ENCODE measurements at places on chromosomes 2 and 18.

DNA sequence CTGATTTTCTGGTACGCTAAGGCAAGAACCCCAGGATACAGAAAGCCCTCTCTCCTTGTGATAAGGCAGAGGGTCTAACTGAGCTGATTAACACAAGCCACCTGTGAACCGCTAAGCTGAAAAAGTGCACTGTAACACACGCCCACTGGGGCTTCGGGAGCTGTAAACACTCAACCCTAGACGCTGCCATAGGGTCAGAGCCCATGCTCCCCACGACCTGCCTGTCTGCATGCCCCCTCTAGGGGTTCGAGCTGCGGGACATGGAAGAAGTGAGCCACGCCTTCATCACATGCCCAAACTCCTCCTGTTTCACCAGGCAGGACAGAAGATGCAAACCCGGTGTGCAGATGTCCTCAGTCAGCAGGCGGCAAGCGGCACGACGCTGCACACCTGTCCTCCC is 173.9 kb upstream of the RAB12 start:
- DNase-seq = no peak

GRCh38 chr2:219803294-219803693 is 175.9 kb downstream of the SLC4A3 start:
- no peak for DNase-seq

- DNase-seq = no peak
Measured at GRCh38 chr18:47908592-47908991, 21.9 kb downstream of the SMAD2 start.

DNA sequence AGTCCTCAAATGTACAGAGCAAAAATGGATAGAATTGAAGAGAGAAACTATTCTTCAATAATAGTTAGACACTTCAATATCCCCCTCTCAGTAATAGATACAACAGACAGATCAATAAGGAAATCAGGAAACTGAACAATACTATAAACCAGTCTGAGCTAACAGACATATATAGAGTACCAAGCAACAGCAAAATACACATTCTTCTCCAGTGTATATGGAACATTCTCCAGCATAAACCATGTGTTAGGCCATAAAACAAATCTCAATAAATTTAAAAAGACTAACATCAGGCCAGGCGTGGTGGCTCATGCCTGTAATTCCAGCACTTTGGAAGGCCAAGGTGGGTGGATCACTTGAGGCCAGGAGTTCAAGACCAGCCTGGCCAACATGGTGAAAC is 43.7 kb upstream of the AMMECR1L start:
- no peak for DNase-seq

DNA sequence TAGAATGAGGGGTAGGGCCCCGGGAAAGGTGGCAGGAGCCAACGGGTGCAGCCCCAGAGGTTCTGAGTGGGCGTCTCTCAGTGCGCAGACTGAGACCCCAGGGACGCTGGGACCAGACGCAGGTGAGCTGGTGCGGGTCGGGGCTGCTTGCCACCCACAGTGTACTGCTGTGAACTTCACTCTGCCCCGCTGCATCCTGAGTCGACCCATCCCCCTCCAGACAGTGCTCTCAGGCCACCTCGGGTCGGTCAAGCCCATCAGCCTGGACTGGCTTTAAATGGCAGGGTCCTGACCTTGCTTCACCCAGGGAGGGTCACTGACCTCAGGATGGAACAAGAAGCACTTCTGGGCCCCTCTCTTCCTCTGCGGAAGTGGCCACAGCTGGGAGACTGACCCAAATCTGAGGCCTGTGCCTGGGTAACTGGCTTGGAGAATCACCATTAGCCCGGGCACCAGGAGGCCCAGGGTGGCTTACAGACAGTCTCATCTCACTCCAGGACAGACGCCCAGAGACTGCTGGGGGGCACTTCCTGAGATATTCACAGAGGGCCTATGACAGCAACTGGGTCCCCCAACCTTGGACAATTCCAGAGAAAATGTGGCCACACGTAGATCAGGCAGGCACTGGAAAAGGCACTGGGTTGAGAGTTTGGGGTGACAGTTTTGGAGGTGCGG is 23.7 kb upstream of the BOK start:
- no peak for DNase-seq

DNA sequence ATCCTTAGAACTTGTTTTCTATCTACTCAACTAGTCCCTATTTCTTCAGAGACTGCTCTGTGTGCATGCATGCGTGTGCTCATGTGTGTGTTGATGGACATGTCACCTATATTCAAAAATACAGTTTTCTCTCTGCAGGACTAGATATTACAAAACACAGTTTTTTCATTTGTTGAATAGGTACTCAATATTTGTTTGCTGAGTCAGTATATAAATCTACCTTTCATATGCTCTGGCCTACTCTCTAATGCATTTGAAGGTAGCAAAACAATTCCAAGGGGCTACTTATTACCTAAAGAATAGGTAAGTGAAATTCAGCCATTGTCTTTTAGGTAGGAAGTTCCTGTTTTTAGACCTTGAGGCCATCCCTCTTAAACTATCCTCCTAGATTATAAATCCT is 8.6 kb upstream of the UBE2E3 start:
- DNase-seq = no peak

GRCh38 chr2:105788670-105789290 is 44.1 kb downstream of the NCK2 start:
- no peak for DNase-seq

GRCh38 chr2:136175868-136176267 is 57.9 kb upstream of the CXCR4 start:
- no peak for DNase-seq

GRCh38 chr2:60370814-60371213 is 182.6 kb downstream of the BCL11A start:
- no peak for DNase-seq

- DNase-seq = no peak
Measured at GRCh38 chr2:167017021-167017420, 128.7 kb downstream of the XIRP2 start.

GRCh38 chr2:68878753-68879152 is 7.6 kb upstream of the BMP10 start:
- no peak for DNase-seq

DNA sequence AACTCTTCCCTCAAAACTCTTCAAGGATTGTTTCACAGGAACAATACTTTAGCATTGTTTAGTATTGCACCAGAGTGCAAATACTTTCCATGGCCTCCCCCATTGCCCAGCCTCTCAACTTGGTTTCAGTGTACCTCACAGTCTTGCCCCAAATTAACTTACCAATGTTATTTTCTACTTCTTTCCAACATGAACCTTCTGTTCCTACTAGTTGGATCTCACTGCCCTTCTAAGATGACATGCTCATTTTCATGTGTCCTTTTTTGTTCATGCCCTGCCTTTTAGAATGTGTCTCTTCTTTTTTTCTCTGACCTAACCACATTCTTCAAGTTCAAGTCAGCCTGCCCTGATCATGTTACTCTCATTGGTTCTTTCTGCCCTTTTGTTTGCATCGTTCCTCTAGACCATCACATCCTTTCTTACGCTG is 4.1 kb downstream of the SPATS2L start:
- no peak for DNase-seq

- DNase-seq = no peak
Measured at GRCh38 chr18:77052983-77053309, 79.6 kb downstream of the MBP start.

DNA sequence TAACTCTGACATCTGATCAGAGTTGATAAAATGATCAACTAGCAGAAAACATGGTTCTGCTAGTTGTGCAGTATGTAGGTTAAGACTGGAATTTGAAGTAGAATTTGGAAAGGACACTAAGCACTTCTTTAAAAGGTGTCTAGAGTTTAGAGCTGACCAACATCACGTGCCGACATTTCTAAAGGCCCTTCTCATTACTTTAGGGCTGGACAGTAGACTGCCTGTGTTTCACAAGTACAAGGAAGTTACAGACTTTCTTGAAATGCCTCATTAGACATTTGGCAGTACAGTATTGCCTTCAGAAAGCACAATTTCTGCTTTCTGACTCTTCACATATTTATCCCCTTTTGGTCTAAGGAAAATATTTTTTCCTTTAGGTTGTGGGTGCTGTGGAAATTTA is 255.3 kb downstream of the ZNF385B start:
- DNase-seq = no peak

DNA sequence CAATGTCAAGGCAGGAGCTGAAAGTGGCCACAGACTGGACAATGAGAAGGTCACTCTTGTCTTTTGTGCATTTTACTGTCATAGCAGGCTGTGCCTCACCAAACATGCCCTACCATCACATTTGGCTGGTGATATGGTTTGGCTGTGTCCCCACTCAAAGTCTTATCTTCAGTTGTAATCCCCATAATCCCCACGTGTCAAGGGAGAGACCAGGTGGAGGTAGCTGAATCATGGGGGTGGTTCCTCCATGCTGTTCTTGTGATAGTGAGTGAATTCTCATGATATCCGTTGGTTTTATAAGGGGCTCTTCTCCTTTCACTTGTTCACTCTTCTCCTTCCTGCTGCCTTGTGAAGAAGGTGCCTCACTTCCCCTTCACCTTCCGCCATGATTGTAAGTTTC is 49.6 kb upstream of the STPG4 start:
- DNase-seq = no peak

DNA sequence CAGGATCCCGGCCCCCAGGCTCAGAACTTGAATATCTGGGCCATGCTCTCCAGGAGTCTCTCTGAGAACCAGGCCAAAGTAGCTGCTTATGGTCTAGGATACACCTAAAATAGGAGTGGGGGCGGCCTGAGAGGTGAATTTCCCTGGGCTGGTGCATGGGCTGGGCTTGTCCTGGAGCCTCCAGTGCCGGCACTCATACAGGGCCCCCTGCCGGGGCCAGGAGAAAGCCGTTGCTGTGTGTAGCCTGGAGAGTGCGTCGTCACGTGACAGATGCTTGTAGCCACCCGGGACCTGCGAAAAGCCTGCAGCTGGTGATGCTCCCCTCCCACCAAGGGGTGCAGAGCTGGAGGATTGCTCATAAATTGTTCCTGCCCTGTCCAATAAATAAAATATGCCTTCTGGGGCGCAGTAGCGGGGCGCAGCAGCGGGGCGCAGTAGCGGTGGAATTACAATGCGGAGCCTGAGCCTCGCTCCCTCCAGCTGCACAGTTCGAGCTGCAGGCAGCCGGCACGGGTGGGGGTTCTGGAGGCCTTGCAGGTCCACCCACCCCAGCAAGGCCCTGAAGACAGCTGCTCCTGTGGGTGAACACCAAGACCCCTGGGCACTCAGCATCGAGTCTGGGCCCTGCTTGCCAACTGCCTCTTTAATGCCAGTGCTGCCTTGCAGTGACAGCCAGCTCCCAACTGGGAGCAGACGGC is 289.9 kb downstream of the NDUFA10 start:
- peak; percentile 21 for DNase-seq

DNA sequence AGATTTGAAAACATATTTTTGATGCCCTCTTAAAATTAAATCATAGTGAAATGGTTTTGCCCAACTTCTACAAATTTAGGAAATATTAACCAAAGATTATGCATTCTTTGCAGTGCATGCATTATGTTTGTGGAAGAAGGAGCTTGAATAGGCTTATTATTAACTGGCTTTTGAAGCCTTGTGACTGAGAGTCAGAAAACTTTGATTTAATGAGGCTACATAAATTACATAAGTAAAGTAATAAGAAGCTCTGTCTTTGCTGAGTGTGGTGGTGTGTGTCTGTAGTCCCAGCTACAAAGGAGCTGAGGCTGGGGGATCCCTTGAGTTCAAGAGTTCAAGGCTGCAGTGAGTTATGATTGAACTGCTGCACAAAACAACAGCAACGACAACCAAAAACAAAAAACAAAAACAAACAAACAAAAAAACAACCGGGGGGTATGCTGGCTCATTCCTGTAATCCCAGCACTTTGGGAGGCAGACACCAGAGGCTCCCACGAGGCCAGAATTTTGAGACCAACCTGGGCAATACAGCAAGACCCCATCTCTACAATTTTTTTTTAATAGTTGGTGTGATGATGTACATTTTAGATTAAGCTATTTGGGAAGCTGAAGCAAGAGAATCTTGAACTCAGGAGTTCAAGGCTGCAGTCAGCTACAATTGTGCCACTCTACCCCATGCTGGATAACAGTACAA is 57.0 kb upstream of the LRRTM4 start:
- no peak for DNase-seq

- DNase-seq = no peak
Measured at GRCh38 chr2:239961662-239962613, 63.2 kb downstream of the NDUFA10 start.

DNA sequence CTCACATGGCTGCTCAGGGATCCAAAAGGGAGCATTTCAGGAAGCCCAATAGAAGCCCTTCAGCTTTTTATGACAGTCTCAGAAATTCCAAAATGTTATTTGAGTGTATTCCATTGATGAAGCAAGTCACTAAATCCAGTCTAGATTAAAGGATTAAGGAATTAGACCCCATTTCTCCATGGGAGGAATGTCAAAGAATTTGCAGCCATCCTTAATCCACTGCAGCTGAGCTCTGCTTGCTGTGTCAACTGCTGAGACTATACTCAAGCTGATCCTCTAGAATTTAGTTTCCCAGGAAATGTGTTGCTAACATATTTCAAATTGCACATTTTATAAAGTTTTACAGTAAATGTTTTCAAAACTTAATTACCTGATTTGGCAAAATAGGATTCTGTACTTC is 28.4 kb upstream of the C2orf69 start:
- DNase-seq = no peak

DNA sequence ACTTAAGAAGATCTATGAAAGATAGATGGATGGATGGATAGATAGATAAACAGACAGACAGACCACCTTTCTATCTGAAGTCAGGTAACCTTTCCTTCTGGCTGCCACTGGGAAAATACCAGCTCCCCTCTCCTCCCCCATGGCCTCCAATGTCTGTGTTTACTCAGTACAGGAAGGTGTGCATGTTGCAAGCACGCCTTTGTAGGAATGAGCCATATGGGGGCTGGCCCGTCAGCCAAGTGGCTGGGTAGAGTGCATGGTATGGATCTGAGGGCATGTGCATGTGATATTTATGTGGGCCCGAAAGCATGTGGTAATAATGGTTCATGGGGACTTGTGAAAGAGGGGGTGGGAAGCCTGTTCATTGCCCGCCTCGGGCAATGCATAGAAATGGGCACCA is 109.2 kb upstream of the FZD7 start:
- no peak for DNase-seq

DNA sequence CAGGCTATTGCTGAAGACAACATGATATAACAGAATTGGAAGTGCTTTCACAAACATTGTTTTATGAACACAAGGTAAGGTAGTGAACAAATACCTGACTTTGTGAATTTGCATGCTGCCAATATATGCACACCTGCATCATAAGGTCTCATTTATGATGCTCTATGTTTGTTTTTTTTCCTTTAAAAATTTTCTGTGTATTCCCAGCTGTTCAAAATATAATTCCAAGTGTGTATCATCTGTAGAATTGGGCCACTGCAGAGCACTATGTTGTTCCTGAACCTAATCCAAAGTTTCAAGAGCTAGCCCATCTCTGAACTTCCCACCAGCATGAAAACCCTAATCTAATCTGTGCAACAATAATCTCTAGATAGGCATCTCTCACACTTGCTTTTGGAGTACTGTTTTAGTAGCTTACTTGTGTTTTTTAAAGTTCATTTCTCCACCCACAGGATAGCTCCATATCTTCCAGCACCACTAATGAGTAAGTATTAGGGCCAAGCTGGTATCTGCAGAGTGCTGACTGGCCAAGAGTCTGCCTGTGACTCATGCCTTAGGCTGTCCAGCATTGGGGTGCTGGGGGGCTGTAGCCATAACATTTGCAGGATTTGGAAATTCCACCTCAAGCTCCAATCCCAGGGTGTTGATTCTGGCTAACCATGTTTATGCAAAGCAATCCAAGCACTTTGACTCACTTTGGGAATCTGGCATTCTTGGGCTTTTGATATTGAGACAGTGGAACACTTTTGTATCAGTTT is 208.2 kb upstream of the REV1 start:
- no peak for DNase-seq

Measured in NCI-H1436 (cell line).